ENCODE measurements at places on chromosomes 1 and 21.
A peak's percentile ranks its signal among the peaks of the same experiment; 100 is the strongest.

- DNase-seq: no peak
Measured at GRCh38 chr21:24223624-24224023, 1383.7 kb downstream of the MRPL39 start.

GRCh38 chr1:10905841-10906655 lies 106.4 kb upstream of the TARDBP start:
- no peak for DNase-seq

DNA sequence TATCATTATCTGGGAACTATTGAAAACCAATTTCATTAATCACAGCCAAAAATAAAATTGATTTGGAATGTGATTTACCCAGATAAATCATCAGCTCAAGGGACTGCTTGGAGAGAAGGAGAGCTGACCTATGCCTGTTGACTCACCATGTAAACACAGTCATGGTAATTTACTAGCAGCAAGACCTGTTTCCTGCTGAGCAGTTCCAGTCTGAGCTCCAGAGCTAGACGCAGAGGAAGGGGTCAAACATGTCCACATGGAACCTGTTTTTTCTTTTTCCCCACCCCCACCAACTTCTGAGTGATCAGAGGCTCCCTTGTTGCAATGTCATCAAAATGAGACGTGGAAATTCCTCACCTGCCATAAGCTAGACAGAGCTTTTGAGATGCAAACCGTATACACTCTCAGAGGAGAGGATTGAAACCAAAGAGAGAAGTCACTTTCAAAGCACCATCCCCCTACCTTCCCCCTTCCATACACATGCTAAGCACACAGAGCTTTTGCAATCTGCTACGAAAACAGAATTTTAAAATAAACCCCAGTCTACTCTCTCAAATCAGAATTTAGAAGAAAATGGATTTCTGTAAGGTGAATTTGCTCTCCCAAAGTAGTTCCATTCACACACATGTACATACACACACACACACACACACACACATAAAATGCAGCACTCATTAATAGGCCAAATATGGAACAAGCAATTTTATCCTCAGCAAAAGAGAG lies 55.9 kb upstream of the PTGFRN start:
- DNase-seq: peak; percentile 72

DNA sequence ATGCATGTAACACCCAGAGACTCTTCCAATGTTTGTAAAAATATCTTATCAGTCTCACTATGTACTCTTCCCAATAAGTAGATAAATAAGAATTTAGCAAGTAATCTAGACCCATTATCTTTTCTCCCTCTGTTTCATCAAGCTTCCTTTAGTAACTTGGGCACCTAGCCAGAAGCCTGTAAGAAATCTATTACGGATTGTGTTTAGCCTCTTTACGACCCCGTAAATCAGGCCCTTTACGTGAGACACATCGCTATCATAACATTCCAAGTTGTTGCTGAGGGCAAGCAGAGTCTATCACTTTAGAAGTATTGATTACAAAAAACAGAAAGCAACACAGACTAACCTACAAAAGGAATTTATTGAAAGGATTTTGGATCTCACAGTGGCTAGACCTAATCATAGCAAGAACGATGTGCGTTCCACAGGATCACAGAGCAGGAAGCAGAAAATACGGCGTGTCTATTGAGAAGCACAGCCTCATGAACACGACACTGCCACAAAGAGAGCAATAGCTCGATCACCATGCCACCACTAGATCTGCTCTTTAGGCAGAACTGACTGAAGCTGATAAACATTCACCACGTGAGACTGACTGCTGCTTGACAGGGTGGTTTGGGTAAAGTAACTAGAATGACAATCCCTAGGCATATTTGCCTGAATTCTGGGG lies 922.1 kb downstream of the AMY1C start:
- DNase-seq: no peak

DNA sequence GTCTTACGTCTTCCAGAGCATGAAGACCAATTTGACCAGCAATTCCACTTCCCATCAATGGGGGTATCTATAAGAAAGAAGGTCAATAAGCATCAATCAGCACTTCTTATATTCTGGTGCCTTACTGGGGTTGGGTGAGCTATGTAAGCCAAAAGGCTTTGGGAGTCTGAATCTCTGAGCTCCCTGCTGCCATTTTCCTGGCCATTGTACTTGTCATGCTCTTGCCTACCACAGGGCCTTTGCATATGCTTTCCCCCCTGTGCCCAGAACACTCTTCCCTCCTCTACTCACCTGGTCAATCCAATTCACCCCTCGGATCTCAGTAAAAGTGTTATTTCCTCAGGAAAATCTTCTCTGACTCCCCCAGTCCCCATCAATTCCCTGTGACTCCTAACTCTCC lies 36.3 kb downstream of the C8B start:
- DNase-seq: no peak

- DNase-seq: peak; percentile 63
Measured at GRCh38 chr21:32240851-32241687, 37.8 kb downstream of the MIS18A start.

GRCh38 chr21:42400525-42400924 lies 3.2 kb upstream of the UBASH3A start:
- DNase-seq: peak; percentile 40

DNA sequence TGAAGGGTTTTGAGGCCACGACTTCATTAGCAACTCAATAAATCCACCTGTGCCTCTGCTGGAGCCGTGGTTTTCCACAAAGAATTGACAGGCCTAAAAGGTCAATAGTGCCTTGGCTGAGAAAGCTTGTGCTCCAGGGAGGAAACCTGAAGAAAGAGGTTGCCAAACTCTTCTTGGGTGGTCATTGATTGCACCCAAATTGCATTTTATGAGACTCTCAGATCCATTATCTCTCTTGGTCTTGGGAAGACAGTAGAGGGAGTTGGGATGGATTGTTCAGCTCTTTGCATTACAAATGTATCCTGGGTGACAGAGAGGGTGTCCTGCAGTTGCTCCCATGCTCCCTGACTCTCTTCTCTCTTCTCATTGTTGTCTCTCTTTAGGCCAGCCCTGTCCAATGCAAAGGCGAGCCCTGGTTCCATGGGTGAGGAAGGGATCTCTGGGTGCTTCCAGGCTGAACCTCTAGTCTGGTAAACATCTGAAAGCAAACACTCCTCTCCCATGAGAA lies 46.1 kb upstream of the HTR1D start:
- no peak for DNase-seq

DNA sequence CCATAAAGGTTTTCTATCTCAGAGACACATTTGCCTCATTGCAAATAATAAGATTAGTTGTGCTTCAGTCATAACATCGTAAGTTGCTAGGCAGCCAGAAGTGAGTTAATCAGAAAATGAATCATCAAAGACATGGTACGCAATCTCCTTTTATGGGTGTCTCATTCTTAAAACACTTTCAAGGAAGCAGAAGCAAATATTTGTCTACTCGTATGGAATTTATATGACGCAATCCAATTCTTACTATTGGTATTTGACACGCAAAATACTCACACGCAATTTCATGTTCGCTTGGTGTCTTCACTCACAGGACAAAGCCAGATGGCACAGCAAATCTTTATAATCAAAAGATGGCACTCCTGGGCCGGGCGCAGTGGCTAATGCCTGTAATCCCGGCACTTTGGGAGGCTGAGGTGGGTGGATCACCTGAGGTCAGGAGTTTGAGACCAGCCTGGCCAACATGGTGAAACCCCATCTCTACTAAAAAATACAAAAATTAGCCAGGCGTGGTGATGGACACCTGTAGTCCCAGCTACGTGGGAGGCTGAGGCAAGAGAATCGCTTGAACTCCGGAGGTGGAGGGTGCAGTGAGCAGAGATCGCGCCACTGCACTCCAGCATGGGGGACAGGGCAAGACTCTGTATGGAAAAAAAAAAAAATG lies 56.4 kb downstream of the HLCS start:
- peak; percentile 99 for DNase-seq

DNA sequence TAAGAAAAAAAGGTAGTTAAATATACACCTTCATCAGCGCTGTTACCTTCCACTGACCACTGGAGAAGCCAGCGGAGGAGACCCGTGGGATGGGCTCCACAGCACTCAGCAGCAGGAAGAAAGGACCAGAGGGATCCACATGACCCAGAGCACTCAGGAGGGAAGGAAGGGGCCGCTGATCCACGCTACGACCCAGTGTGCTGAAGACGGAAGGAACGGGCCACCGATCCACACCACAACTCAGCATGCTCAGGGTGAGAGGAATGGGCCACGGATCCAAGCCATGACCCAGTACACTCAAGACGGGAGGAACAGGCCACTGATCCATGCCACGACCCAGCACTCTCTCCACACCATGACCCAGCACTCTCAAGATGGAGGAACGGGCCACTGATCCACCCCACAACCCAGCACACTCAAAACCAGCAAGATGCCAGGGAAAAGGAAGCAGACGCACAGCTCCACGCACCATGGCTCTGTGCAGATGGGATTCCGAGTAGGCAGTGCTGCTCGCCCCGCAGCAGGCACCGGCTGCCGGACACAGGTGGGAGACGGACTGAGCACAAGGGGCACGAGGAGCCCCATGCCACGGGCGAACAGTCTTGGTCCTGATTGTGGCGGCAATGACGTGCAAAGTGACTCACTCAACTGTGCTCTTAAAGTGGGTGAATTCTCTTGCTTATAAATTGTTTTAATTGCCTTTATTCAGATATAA lies 8.7 kb downstream of the WRAP73 start:
- no peak for DNase-seq

DNA sequence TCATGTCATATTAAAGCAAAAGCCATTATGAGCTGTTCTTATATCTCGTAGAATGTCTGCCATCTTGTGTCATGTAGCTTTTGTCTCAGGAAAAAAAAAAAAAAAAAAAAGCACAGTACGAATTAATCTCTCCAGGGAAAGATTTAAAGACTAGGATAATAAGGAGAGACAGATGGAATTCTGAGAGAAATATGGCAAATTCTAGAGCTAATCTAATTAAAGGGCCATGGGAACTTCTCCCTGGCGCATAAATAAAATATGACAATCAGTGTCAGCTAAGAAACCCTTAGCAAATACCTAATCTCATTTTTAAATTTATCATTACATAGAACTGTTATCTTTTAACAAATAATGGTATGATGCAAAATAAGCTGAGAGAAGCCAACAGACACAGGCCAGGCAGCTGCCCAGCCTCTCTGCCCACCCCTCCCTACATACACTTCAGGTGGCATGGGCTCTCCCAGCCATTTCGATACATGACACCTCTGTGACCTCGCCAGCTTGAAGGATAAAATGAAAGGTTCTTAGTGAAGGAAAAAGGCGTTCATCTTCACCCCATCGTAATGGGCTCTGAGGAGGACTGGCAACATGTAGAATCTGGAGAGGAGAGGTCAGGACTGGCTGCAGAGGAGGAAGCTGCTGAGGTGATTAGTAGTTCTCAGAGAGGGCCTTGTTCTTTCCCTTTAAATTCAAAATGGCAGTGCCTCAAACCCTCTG lies 39.8 kb downstream of the DISC1 start:
- DNase-seq: no peak

GRCh38 chr1:21334214-21335087 lies 44.2 kb upstream of the ECE1 start:
- peak; percentile 83 for DNase-seq

- DNase-seq: no peak
Measured at GRCh38 chr21:41952568-41953248, 1.1 kb downstream of the C2CD2 start.

GRCh38 chr1:103942029-103942428 lies 192.3 kb downstream of the AMY1C start:
- DNase-seq: no peak

DNA sequence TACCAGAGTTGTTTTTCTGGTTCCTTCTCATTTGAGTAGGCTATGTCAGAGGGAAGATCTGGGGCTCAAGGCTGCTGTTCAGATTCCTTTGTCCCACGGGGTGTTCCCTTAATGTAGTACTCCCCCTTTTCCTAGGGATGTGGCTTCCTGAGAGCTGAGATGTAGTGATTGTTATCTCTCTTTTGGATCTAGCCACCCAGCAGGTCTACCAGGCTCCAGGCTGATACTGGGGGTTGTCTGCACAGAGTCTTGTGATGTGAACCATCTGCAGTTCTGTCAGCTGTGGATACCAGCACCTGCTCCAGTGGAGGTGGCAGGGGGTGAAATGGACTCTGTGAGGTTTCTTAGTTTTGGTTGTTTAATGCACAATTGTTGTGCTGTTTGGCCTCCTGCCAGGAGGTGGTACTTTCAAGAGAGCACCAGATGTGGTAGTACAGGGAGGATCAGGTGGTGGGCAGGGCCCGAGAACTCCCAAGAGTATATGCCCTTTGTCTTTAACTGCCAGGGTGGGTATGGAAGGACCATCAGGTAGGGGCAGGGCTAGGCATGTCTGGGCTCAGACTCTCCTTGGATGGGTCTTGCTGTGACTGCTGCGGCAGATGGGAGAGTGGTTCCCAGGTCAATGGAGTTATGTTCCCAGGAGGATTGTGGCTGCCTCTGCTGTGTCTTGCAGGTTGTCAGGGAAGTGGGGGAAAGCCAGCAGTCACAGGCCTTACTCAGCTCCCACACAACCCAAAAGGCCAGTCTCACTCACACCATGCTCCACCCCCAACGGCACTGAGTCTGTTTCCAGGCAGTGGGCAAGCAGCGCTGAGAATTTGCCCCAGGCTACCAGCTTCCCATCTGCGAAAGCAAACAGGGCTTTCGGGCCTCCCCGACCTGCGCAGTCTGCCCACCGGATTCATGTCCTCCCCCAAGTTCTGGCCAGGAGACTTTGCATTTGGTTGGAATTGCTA lies 64.2 kb downstream of the SERINC2 start:
- no peak for DNase-seq

DNA sequence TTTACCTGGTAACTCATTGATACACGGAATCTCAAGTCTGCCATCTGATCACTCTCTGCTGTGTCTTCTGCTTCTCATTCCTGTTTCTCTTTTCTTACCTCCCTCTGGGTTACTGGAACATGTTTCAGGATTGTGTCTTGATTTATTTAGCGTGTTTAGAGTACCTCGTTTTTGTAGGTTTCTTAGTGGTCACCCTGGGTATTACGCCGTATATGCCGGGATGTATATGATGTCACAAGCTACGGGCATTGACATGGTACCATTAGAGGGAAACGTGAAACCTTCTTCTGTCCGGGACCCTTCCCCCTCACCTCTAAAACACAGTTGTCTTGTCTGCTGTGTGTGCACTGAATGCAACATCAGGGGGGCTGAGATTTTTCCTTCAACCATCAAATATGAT lies 2.8 kb downstream of the ACTRT2 start:
- DNase-seq: no peak

- no peak for DNase-seq
Measured at GRCh38 chr1:223751696-223752095, 39.4 kb downstream of the CAPN2 start.

DNA sequence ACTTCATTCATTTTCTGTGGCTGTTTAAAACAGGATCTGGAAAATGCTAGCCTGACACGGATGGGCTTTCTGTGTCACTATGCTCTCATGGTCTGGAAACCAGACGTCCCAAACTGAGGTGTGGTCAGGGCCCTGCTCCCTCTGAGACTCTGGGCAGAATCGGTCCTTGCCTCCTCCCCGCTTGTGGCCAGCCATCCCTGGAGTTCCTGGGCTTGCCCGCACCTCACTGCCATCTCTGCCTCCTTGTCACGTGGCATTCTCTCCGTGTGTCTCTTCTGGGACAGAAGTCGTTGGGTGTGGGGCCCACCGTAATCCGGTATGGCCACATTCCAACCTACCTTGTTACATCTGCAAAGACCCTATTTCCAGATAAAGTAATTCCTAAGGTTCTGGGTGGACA lies 10.1 kb upstream of the ACTRT2 start:
- DNase-seq: no peak

GRCh38 chr21:45129189-45129923 lies 55.0 kb downstream of the ADARB1 start:
- DNase-seq: peak; percentile 77

Measured in fibroblast of skin of scalp (primary cell).